Fibroblast of the conjunctiva (primary cell): ENCODE measurements at places on chromosomes 6 and 20.

- DNase-seq: no peak
These were observed 104.9 kb upstream of the PRDM1 start for GRCh38 chr6:105981002-105981887.

DNA sequence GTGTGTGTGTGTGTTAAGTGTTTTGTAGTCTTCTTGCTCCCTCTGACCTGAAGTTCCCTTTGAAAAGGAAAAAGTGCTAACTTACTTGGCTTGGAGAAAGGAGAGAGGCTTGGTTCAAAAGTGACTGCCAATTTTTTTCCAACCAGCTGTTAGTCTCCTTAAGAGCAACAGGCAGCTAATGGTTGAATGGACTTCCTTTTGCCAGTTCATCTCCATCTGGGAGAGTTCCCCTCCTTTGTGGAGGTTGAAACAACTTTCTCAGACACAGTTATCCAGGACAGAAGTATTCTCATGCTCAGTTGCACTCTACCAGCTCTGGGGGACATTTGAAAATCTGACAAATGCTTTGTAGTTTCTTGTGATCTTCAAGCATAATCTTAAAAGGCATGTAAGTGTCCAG lies 4.5 kb downstream of the RIPOR2 start:
- DNase-seq: no peak

DNA sequence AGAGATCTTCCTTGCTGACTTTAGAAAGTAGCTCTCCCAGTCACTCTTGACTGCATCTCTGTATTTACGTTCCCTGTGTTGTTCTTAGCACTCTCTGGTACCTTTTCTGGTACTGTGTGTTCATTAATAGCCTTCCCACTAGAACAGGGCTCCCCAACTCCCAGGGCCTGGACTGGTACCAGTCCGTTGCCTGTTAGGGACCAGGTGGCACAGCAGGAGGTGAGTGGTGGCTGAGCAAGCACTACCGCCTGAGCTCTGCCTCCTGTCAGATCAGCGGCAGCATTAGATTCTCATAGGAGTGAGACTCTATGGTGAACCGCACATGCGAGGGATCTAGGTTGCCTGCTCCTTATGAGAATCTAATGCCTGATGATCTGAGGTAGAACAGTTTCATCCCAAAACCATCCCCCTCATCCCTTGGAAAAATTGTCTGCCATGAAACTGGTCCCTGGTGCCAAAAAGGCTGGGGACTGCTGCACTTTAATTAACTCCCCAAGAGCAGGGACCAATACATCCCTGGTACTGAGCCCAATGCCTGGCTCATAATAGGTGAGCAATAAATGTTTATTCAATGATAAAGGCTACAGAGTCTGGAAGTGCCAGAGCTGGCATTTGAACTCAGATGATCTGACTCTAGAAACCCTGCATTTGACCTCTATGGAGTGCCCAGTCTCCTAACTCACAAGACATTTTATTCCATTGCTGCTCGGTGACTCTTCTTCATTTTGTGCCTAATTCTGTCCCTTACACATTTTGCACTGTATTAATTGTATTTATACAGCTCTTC lies 11.0 kb downstream of the UTRN start:
- DNase-seq: no peak

- DNase-seq: no peak
These were observed 158.2 kb upstream of the MCHR2 start for GRCh38 chr6:100152201-100152600.

DNA sequence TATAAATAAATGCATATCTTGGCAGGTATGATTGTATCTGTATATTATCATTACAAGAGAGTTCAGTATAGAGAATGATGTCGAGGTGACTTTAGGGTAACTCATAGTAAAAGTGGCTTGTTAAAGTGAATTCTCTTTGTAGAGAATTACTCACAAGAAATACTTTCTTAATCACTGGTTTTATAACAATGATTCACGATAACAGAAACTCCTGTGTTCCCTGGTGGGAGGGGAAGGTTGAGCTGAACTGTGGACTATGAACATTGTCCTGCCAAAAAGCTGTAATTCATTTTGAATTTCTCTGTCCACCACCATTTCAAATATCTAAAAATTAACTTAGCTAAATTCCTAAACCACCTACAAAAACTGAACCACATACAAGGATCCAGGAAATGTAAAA lies 7.7 kb downstream of the TPMT start:
- DNase-seq: no peak

- DNase-seq: no peak
These were observed at the start of gene C20orf204 for GRCh38 chr20:64035933-64036345. C20orf204 (plus strand) TSS chr20:64036182; CDS start chr20:64036324, 142 bp downstream.

DNA sequence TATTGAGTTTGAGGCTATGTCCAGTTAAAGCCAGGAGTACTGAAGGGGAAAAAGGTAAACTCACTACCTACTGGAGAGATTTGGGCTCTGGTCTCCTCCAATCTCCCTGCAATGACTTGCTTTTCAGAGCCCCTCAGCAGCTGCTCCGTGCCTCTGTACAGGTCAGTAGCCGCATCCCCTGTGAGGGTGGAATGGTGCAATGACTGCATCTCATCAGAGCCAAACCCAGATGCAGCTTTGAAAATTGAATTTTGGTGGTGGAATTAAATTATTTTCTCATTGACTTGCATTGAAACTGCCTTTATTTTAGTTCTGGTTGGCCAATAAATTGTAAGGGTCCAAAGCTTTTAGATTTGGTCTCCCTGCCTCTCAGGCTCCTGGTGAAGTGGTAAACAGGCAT lies 166.7 kb downstream of the DLL1 start:
- DNase-seq: no peak

DNA sequence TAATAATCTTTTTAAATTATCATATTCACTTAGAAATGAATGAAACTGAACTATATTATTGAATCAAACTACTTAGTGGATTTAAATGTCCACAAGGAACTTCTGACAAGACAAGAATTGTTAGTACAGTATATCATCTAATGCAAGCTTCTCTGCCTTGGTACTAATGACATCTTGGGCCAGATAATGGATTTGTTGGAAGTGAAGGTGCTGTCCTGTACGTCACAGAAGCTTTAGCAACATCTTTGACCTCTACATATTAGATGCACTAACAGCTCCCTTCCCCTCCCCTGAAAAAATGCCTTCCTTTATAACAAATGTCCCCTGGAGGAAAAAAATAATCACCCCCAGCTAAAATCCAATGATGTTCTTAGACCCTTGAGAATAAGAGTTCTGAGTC lies 695.8 kb upstream of the EYS start:
- DNase-seq: no peak

DNA sequence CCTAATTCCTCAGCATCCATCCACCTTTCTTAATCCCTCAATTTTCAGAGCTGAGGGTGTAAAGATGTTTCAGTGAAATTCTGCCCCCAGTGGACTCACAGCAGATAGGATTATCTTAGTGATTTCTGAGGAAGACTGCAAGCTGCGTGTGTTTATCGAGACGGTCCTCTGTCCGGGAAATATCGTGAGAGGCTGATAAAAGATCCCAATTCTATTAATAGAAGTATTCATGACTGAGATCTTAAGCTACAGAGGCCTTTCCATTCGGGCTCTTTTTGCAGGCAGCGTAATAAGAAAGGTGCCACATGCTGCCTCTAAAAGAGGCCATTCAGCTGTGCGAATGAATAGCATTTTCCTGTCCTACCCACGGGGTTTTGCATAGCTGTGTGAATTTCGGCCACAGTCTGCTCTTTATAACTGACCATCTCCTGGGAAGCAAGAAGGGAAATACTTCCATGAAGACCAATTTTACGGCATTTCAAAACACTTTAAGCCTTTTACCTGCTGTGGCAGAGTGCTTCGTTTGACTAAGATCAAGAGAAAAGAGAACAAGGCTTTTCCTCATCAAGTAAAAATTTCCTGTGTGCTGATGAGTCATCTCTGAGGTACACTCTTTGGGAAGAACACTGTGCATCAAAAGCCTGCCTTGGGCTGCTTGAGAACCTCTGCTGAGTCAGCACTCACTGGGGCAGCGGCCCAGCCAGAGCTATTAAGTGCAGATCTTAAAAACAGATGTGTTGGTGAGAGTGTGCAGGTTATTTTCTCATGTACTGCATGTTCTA lies 208.8 kb downstream of the ARHGAP18 start:
- DNase-seq: peak; percentile 95

DNA sequence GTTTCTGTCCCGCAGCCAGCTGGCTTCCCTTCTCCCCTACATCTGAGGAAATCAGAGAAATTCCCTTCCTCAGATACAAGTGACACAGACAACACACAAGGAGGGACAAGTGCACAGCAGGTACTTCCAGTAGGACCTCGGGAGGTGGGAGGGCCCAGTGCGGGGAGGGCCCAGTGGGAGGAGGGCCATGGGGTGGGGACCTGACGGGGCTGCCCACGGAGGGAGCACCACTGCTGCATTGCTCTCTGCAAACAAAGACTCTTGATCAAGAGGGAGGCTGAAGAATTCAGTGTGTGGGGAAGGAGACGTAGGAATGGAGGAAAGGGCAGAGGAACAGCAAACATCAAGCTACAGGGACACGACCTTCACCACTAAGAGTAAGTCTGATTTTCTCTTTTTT lies 9.0 kb downstream of the TAP2 start:
- no peak for DNase-seq

DNA sequence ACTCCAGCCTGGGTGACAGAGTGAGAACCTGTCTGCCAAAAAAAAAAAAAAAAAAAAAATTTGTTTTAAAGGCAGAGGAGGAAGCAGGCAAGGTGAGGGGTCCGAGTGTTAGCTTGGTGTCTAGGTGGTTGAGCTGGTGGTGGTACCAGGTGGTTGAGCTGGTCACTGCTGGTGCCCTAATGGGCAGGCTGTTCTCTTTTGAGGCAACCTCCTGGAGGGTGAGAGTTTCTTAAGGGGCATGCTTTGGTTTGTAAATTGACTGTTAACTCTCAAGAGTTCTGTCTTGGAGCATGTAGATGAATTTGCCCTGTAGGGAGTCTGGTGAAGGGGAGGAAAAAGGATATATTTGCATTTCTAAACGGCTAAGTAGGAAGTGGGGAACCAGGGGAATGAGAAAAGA lies 52.7 kb downstream of the BANF2 start:
- no peak for DNase-seq

GRCh38 chr20:34891166-34892062 lies 15.0 kb downstream of the ACSS2 start:
- peak; percentile 47 for DNase-seq

GRCh38 chr6:106997392-106998158 lies 23.0 kb upstream of the CD24 start:
- DNase-seq: peak; percentile 47
